Stimulated activated CD8-positive, alpha-beta memory T cell treated with anti-CD3 and anti-CD28 coated beads, Interleukin-4, amount 100 ng/mL, for 4 hours (primary cell): ENCODE measurements at places on chromosomes 1 and 21.

DNA sequence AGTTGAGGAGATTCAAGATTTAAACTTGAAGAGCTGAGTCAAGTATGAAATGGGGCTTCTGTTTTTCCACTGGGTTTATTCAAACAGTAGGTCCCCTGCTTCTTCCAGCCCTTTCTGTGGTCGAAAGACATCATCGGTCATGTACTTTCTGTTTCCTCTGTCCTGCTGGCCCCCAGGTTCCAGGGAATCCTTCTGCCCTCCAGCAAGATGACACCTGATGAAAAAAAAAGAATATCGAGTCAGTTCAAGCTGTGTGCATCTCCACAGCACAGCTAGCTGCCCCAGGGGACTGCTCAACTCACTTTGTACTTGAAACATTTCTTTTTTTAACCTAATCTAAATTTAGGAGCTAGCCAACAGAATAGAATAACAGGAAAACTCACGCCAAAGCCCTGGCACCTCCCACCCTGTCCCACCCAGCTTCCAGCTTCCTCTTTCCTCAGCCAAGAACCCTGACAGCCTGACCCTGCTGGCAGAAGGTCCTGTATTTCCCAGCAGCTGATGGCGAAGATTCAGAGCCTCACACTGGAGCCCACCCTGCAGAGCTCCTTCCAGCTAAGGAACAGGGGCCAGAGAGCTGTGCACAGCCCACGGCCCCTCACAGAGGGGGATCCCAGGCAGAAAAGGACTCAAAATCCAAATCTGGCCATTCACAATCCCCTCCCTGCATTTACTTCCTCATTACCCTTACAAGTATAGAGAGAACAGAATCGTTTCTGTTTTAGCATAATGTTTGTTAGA lies 176.5 kb downstream of the PSMG1 start:
- no peak for DNase-seq

GRCh38 chr1:74579425-74579824 lies 67.0 kb upstream of the LRRC53 start:
- DNase-seq: no peak

DNA sequence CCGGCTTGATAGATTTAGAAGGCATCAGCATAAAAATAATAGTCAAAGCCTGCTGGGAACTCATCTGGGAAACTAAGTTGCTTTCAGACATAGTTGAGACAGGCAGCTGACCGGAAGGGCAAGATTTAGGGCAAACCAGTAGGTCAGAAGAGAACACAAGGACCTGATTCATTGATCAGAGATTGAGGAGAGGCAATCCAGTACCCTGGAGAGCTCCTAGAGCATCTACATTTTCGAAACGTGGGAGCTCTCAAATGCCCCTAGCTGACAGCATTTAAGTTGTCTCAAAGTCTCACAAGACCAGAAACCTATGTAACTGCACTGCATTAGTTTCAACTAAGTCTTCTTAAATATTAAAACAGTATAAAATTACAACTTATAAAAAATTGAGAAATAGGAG lies 22.9 kb upstream of the MTF2 start:
- no peak for DNase-seq

DNA sequence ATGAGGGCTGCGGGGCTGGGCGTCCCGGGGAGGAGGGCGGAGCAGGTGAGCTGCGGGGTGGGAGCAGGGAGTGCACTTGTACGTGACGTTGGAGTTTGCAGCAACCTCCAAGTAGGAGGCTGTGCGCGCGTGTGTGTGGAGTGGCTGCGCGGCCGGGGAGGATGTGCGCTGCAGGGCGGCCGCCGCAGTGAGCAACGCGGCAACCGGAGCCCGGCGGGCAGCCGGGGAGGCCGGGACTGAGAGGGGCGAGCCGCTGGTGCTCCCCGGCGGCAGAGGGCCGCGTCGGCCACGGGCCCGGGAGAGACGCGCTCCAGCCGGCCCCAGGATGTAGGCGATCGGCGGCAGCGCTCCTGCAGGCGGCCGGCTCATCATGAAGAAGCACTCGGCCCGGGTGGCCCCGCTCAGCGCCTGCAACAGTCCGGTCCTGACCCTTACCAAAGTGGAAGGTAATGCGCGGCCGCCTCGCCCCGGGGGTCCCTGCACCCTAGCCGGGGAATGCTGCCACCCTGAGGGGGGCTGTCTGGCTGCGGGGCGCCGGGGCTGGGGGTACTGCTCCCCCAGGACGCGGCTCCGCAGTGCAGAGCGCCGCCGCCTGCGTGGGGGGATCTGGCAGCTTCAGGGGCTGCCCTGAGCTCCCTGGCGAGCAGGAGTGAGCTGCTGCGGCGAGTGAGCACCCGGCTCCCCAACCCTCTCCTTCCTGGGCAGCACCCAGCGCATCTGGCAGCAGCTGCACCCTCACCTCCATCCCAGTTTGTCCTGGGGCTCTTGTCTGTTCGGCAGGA lies 158.9 kb upstream of the COA6 start:
- DNase-seq: no peak

GRCh38 chr1:5921671-5922070 lies 70.6 kb downstream of the NPHP4 start:
- no peak for DNase-seq

GRCh38 chr21:34289856-34290255 lies 74.0 kb upstream of the KCNE2 start:
- DNase-seq: no peak

GRCh38 chr21:33824156-33824941 lies 91.3 kb downstream of the ATP5PO start:
- no peak for DNase-seq

DNA sequence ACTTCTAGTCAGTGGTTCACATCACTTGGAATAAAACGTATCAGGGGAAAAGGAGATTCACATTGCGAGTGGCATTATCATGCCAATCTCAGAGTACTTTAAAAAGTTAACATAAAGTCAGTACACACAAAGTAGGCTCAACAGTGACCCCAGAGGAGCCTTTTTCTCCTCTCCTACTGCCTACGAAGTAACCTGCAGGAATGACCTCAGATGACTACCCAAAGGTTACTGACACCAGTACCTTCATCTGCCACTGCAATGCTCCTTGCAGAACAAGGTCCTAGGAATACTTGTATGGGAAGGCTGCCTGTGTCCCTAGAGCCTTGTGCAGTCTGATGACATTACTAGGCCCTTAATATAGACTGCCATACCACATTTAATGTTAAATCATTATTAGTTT lies 389.8 kb upstream of the LYPLAL1 start:
- DNase-seq: no peak

DNA sequence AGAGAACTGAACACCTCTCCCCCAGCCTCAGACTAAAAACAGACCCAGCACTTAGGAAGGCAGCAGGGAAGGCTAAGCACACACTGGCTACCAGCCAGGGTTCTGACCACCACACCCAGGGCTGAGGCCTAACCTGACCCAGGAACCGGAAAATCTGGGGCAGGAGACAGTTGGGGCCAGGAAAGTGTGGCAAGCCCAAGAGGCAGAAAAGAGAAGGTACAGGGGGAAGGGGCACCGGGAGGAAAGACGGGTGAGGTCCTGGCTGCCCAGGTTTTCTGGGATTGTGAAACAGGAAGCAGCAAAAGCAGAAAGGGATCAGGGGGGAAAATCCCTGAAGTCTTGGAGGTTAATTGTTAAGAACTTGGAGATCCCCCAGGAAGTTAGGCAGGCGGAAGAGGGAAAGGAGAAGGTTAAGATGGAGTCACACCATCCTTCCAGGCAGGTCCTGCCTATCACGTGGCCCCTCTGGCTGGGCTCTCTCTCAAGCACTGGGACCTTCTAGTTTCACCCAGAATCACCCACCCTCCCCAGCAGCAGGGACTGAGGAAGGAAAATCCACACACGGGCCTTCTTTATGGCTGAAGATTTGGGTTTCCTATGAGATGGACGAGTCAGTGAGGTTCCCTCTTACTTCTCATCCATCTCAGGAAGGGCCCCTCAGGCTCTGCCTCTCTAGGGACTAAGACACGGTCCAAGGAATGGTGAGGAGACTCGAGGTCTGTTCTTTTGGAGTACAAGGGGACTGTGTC lies 2.6 kb downstream of the HDGF start:
- DNase-seq: no peak

GRCh38 chr21:43786300-43786806 lies 3.0 kb upstream of the RRP1 start:
- DNase-seq: no peak

DNA sequence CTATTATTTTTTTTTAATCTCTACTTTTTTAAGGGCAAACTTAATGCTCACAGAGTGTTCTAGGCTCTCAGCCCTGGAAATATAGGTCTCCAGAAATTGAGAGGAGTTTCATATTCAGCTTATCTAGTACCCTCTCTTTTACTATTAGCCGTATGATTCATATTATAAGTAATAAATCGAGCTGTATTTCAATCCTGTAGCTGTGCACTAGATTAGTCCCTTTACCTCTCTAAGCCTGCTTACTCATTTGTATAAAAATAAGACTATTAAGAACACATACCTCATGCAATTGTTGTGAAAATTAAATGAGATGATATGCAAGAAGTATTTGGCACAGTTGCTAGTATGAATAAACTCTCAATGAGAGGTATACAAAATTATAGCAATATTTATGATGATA lies 128.2 kb upstream of the HOOK1 start:
- no peak for DNase-seq

DNA sequence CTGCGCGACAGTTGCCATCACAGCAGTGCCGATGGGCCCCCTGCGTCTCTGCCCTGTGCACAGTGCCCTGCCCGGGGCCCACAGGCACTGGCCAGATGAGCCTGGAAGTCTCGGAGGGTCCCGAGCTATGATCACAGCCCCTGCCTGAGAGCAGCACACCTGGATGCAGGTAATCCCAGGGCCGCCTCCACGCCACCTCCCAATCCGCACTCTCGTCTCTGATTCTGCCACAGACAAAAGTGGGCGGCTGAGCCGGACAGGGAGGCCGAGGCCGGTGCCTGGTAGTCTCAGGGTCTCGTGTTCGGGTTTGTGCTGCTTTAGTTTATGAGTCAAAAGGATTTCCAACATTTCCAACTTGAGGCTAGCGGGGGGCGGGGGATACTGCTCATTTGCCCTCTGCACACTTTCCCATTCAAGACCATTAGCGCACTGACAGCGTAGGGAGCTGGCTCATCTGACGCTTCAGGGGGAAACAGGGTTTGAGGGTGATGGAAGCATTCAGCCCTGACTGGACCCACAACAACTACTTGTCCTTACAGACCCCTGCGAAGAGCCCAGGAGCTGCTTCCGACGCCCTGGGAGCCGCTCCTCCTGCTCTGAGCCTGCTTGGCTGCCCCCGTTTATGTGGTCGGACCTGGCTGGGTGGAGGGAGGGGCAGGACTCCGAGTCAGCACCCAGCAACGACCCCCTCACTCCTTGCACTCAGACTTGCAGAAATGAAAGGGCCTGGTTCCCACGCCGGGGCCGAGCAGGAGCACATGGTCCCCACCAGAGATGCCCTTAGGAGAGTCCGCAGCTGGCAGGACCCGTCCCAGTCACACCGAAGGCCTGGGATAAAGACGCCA lies 1.8 kb upstream of the TTC34 start:
- DNase-seq: no peak

GRCh38 chr1:2833454-2834145 lies 32.1 kb upstream of the TTC34 start:
- no peak for DNase-seq

GRCh38 chr1:150283260-150283659 lies 906 bp downstream of the CIART start:
- no peak for DNase-seq

DNA sequence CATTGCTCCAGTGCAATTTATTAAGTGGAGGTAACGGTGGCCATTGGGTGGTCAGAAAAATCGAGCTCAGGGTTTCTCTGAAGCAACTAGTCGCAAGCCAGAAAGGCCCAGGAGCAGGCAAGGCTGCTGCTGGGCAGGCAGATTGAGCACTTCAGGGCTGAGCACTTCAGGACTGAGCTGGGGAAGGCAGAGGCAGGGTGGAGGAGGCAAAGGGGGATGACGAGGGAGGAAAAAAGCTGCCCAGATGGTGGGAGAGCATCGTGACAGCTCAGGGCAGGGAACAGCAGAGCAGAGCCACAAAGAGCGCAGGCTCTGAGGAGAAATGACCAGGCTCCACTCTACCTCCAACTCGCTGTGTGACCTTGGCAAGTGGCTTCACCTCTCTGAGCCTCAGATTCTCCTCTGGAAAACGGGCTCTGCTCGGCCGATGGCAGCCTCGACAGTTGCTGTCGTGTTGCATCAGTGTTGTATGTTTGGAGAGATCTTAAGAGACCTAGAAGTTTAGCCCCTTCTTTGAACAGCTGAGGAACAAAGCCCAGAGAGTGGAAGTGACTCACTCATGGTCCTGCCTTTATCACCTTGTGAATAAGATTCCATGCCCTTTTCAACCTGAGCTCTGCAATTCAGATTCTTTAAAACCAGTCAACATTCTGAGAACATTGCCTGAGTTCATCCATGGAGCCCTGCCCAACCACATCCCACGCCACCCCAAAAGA lies 141.4 kb downstream of the SYF2 start:
- DNase-seq: no peak

GRCh38 chr21:34592120-34592955 lies 22.6 kb downstream of the RCAN1 start:
- DNase-seq: no peak

- no peak for DNase-seq
Measured at GRCh38 chr1:6035303-6035702, 10.4 kb upstream of the KCNAB2 start.

DNA sequence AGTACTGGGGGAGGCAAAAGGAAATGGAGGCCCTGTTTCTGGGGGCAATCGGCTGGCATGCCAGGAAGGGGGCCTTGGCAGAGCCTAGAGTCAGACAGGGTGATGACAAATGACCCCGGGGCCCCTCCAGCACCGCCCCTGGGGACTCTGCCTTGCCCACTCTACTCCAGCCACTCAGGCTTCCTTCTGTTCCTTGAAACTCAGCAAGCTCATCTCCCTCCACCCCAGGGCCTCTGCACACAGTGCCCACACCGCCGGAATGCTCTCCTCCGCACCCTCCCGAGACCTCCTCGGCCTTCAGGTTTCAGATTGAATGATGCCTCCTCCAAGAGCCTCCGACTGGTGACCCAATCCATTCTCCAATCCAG lies 122.5 kb upstream of the ZBTB40 start:
- no peak for DNase-seq

DNA sequence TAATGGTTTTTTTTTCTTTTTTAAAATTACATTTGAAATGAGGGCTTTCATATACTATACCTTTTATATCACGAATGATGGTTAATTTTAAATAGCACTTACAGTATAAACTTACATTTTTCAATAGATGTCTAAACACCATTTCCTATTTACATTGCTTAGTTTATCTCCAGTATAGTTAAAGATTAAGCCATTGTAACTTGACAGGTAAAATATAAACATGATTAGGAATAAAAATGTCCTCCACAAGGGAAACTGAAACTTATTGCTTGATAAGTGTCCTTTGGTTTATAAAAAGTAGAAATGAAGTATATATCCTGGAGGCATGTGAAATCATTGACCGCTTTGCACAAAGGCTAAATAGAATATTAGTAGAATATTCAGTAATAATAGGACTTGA lies 20.2 kb downstream of the CTH start:
- no peak for DNase-seq

GRCh38 chr1:57831624-57832023 lies 407.8 kb upstream of the DAB1 start:
- DNase-seq: no peak

GRCh38 chr1:35085421-35085820 lies 6.2 kb downstream of the ZMYM1 start:
- DNase-seq: no peak
